HT-29 (cell line): ENCODE measurements at places on chromosomes 5 and 9. TPM values are rescaled to one million over a fixed set of nuclear protein-coding genes. Genes with fewer than 3 reads are reported as not detected.

The LCN2 gene
- total RNA-seq: 221 and 241 TPM in 2 replicates

The TOR4A gene
- total RNA-seq: 210 and 226 TPM in 2 replicates

The ANGPTL2 gene
- total RNA-seq: 0.08 and 0.29 TPM in 2 replicates

The PCDHB9 gene
- total RNA-seq: 0.03 and 0.25 TPM in 2 replicates

The IL4 gene
- total RNA-seq: not detected in 2 replicates

The HCN1 gene
- total RNA-seq: not detected in 2 replicates

The CAMLG gene
- total RNA-seq: 19.7 and 23.9 TPM in 2 replicates

The IFNA4 gene
- not detected in 2 replicates for total RNA-seq

The TRIP13 gene
- 73.9 and 81.7 TPM in 2 replicates for total RNA-seq

The PCDHB2 gene
- 0.13 TPM in 1 of 2 replicates, not detected in the other for total RNA-seq

The ANKDD1B gene
- 0.44 and 2.7 TPM in 2 replicates for total RNA-seq

The GABRB2 gene
- not detected in 2 replicates for total RNA-seq

The TRIM7 gene
- total RNA-seq: 2.9 and 5.5 TPM in 2 replicates

The TMEFF1 gene
- not detected in 2 replicates for total RNA-seq

The PCDHB6 gene
- total RNA-seq: not detected in 2 replicates

The PRRX2 gene
- total RNA-seq: not detected in 2 replicates

The TGFBR1 gene
- total RNA-seq: 4.7 and 4.9 TPM in 2 replicates

- peak; percentile 12 for DNase-seq
Observed at GRCh38 chr9:123957168-123957721, 27.3 kb upstream of the DENND1A start.

GRCh38 chr5:111072949-111073682 is 1.6 kb downstream of the TSLP start:
- no peak for DNase-seq

DNA sequence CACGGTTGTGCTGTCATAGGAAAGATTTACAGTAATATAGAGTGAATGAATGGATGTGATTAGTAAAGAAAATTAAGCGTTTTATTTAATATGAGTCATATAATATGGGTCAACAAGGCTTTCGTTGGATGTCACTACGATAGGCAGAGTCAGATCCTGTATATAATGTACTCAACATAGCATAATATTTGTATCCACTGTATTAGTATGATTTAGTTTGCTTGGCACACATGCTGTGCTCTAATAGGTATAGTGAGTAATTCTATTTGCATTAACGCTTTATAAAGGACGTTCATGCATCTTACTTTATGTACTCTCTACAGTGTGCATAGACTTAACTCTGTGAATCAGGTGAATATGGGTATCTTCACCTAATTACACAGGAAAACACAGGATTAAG is 35.9 kb upstream of the AGGF1 start:
- DNase-seq: no peak

DNA sequence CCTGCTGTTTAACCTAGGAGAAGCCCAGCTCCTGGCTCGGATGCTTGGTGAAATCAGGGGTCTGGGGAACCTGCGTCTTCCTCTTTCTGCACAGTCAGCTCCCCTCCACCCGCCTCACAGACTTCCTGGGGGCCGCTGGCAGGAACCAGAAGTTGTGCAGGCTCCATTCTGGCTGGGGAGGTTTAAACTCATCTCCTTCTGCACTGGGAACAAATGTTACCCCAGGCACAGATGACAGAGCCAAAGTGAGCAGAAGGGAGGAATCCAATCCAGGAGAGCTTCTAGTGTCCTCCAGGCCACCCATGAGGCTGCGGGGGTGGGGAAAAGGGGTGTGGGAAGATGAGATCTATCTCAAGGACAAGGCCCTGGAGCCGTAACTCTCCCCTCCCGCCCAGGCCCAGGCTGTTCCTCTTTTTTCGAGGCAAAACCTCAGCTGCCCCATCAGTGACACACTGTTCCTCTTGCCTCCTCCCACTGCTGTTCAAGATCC is 31.2 kb downstream of the KCNMB1 start:
- no peak for DNase-seq

DNA sequence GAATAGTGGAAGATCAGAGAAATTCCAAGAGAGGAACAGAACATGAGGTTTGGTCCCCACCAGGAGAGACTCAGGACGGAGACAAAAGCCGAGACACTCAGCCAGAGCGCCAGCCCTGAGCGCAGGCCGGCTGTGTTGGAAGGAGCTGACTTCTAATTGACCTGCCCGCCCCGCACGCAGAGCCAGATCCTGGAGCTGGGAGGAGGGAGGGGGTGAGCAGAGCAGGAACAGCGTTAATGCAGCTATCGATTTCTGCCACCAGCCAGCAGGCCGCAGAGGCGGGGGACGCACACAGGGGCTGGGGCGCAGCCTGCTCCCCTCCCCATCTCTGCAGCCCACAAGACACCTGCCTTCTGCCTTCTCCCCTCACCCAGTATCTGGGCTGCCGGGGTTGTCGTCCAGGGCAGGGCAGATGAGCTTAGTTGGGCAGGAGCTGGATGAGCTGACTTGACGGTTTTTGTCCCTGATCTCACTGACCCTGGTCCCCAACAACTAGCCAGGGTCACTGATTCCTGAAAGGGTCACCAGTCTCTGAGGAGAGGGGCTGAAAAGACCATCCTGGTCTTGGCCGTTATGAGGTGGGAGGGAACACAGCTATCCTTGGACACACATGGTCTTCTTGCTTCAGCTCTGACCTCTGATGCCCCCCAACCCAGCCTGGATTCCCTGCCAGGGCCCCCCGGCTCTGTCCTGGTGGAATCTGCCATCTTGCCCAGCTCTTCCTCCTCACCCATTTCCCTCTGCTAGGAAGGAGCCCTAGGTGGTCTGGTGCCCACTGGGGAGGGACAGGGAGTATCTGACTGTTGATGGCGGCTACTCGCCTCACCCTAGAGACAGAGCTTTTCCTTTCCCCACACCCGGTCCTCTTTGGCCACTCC is 29.8 kb downstream of the CXXC5 start:
- no peak for DNase-seq

GRCh38 chr5:148853868-148854267 is 27.5 kb downstream of the ADRB2 start:
- no peak for DNase-seq

DNA sequence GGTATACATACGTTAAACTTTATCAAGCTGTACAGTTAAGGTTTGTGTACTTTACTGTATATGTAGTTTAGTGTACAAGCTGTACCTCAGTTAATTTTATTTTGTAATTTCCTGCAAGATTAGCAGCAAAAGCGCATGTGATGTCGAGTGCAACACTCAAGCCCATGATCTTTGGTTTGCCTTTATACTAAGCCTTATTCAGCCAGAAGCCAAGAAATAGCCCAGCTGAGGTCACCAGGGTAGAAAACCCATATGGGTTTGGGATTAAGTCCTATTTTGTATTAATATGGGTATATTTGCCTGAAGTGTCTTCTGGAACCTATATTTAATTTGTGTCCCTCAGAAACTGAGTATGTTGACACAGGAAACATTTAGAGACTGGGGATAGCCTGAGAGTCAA is 59.3 kb downstream of the ZFAND5 start:
- no peak for DNase-seq

DNA sequence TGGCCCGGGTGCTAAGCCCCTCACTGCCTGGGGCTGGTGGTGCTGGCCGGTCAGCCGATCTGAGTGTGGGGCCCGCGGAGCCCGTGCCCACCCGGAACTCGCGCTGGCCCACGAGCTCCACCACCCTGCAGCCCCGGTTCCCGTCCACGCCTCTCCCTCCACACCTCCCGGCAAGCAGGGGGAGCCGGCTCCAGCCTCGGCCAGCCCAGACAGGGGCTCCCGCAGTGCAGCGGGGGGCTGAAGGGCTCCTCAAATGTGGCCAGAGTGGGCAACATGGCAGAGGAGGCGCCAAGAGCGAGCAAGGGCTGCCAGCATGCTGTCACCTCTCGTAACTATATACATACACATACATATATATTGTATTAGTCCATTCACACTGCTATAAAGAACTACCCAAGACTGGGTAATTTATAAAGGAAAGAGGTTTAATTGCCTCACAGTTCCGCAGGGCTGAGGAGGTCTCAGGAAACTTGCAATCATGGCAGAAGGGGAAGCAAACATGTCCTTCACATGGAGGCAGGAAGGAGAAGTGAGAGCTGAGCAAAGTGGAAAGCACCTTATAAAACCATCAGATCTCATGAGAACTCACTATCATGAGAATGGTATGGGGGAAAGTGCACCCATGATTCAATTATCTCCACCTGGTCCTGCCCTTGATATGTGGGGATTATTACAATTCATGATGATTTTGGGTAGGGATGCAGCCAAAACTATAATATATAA is 56.8 kb downstream of the LIX1 start:
- no peak for DNase-seq

DNA sequence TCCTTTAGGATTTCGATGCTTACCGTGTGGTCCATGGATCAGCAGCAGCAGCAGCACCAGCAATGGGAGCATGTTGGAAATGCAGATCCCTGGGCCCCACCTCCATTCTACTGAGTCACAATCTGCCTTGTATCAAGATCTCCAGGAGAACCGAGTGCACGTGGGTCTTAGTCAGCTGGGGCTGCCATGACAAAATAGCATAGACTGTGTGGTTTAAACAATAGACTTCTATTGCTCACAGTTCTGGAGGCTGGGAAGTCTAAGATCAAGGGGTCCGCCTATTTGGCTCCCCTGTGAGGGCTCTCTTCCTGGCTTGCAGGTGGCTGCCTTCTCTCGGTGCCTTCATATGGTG is 1.3 kb upstream of the PROP1 start:
- DNase-seq: no peak

DNA sequence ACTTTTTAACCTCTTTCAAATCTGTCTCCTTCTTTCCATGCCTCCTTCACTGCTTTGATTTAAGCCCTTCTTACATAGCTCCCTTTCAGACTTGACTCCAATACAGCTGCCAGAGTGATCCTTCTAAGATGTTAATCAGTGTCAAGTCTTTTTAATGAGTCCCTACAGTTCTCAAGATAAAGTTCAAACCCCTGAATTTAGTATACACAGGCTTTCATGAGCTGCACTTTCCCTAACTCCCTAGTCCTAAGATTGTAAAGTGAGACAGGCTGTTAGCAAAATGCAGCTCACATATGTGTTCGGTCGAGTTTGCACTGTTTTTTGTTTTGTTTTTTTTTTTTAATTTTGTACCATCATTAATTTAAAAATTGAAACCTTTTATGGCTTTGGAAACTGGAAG is 190.4 kb upstream of the VCAN start:
- DNase-seq: no peak

- DNase-seq: no peak
Observed at GRCh38 chr9:99660191-99660636, 161.5 kb upstream of the NR4A3 start.

DNA sequence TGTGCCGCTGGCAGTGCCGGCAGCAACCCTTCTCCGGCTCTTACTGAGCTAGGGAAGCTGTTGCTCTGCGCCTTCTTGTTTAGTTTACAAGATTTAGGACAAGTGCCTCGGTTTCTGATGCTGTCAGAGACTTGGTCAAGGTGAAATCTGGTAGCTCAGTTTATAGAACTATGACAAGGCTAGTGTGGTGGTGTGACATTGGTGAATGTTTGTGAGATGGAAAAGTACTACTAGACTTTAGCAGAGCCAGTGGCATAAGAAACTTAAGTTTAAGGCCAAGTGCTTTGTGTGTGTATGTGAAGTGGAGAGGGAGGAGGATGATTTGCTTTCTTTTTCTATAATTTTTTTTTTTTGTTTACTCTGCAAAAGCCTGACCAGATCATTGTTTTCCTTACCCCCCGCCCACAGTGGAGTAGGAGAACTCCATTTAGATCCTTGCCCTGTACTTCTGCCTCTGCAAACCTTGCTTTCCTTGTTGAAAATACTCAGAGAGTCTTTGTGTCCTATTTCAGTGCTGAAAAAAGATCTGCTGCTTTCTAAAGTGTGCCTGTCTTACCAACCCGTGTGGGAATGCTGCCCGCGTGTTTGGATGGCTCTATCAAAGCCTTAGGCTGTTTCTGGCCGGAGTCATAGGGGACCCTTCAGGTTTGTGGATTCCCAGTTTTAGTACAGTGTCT is 75.9 kb downstream of the TRIO start:
- no peak for DNase-seq

- peak; percentile 15 for DNase-seq
Observed at GRCh38 chr9:104386425-104387069, 117.5 kb upstream of the OR13F1 start.

DNA sequence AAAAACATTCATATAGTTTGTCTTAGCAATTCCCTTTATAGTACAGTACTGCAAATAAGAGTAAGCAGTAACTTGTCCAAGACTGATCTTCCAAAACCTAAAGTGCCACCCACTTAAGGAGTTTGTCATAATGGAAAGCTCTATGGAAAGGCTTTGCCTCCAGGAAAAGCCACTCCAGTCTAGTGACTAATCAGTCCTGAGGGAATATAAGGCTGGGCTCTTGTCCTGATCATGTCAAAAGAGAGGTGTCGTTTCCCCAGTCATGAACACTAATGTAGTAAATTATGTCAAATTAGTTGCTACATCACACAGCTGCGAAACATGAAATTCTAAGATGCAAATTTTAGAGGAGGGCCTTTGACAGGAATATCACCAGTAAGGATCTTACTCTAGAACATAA is 271.6 kb downstream of the GABRB2 start:
- DNase-seq: no peak

- no peak for DNase-seq
Observed at GRCh38 chr9:129328355-129329042, 150.4 kb upstream of the IER5L start.

DNA sequence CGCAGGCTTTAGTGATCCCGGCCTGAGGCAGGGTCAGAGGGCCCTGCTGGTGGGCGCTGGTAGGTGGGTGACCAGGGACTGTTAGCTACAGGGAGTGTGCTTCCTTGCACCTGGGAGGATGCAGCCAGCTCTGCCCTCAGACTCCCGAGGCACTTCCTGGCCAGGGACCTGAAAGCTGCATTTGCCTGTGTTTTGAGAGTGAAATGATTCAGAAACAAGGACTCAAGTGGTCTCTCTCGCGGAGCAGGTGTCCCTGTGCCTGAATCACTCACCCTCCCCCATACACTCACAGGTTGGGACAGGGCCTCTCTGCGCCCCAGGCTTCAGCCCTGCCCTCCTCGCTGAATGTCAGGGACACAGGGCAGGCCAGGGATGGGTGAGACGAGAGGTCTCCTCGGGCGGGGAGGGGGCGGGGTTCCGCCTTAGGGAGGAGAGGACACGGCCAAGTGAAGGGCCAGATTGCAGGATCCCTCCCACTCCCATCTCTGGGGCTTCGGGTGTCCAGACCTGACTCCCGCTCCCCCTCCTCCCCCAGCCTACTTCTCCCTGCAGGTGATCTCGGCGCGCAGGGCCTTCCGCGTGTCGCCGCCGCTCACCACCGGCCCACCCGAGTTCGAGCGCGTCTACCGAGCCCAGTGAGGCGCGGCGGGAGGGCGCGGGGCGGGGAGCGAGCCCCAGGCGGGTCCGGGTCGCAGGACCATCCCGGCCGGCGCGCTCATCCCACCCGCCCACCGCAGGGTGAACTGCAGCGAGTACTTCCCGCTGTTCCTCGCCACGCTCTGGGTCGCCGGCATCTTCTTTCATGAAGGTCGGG is 1.5 kb downstream of the LTC4S start:
- DNase-seq: peak; percentile 51

DNA sequence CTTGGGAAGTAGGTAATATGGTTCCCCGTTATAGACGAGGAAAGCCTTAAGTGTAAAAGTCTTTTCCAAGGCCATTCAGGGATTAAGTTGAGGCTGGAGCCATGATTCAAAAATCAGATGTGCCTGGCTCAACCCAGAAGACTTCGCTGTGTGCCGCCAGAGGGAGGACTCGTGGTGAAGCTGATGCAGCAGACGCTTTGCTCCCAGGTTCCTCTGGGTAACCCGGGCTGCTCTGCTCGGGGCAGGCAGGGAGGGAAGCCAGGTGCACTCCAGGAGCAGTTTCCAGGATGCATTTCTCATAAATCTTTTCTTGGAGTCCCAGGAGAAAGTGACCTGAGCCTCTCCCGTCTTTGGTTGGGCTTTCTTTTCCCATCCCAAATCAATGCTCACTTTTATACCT is 62.9 kb upstream of the ICE1 start:
- no peak for DNase-seq

GRCh38 chr9:556199-556598 is 285.3 kb upstream of the DMRT1 start:
- DNase-seq: no peak
